Effector CD8-positive, alpha-beta T cell (primary cell): ENCODE measurements at places on chromosomes 6 and 20.

GRCh38 chr20:4449957-4450715 is 271.6 kb upstream of the PRND start:
- DNase-seq: no peak

GRCh38 chr6:31935823-31936222 is 8.3 kb downstream of the C2 start:
- DNase-seq: no peak

GRCh38 chr6:156848533-156848932 is 71.4 kb downstream of the ARID1B start:
- no peak for DNase-seq

DNA sequence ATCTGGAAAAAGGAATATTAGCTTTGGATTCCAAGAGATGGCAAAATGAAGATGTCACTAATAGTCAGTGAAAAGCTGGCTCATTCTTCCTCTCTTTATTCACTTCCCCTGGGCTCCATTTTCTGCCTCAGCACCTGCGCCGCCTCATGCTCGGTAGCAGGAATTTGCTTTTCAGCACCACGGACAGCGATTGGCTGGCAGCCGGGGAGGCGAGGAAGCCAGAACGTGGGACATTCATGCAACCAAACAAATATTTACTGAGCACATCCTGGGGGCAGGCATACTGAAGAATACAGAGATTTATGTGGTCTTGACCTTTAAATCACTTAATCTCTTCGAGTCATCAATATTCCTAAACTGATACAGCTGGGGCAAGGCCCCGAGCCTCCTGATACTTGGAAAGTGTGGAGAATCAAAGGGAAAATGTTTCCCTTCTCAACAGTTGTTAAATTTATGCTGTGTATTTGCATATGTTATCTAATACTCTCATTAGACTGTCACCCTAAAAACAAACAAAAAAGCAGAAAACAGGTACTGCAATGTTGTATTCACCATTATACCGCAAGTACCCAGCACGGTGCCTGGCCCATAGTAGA is 12.1 kb upstream of the PDYN start:
- peak; percentile 7 for DNase-seq

GRCh38 chr6:32816746-32817204 is at the start of gene HLA-DOB:
HLA-DOB (minus strand) TSS chr6:32817002; CDS start chr6:32816951, 51 bp downstream.
- no peak for DNase-seq

- DNase-seq: no peak
These were observed 503.6 kb downstream of the PTPRT start for GRCh38 chr20:42686057-42686456.

GRCh38 chr20:48626226-48626937 is 201.4 kb downstream of the PREX1 start:
- no peak for DNase-seq

GRCh38 chr20:6044115-6044514 is 9.7 kb downstream of the LRRN4 start:
- no peak for DNase-seq

DNA sequence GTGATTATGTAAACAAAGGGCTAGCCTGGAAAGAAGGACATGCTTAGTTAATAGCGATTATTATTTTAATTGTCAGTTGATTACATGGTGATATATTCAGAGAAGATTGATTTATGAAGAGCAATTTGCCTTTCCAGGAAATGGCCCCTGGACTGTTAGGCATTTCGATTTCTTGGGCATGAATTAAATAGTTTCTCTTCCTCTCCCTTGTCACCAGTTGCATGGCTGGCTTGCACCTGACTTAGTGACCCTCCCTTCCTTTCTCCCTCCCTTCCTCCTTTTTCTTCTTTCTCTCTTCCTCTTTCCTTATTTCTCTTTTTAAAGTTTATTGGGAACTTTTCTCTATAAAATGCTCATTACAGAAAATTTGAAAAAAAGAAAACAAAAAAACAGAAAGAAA is 235.4 kb downstream of the CDC5L start:
- no peak for DNase-seq

- no peak for DNase-seq
These were observed 1216.2 kb upstream of the CITED2 start for GRCh38 chr6:140590641-140591040.

DNA sequence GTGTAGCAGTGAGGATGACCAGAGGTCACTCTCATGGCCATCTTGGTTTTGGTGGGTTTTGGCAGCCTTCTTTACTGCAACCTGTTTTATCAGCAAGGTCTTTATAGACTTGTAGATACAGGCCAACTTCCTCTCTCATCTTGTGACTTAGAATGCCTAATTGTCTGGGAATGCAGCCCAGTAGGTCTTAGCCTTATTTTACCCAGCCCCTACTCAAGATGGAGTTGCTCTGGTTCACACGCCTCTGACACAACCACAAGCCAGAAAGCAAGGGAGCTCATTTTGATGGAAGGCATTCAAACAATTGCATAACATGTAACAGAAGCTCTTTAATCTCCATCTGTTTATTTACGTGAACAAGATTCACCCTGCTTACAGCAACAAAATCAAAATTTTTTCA is 492.0 kb upstream of the SULF2 start:
- no peak for DNase-seq

GRCh38 chr20:57396212-57396983 is 5.2 kb downstream of the RBM38 start:
- DNase-seq: no peak

GRCh38 chr6:50831186-50831585 is 12.5 kb downstream of the TFAP2B start:
- no peak for DNase-seq

GRCh38 chr6:86961455-86962200 is 24.3 kb downstream of the HTR1E start:
- DNase-seq: no peak

GRCh38 chr20:1336699-1337367 is 7.9 kb upstream of the SDCBP2 start:
- no peak for DNase-seq

GRCh38 chr6:54873599-54873998 is 27.0 kb downstream of the FAM83B start:
- no peak for DNase-seq

GRCh38 chr20:23309781-23310180 is 40.8 kb upstream of the NXT1 start:
- no peak for DNase-seq

DNA sequence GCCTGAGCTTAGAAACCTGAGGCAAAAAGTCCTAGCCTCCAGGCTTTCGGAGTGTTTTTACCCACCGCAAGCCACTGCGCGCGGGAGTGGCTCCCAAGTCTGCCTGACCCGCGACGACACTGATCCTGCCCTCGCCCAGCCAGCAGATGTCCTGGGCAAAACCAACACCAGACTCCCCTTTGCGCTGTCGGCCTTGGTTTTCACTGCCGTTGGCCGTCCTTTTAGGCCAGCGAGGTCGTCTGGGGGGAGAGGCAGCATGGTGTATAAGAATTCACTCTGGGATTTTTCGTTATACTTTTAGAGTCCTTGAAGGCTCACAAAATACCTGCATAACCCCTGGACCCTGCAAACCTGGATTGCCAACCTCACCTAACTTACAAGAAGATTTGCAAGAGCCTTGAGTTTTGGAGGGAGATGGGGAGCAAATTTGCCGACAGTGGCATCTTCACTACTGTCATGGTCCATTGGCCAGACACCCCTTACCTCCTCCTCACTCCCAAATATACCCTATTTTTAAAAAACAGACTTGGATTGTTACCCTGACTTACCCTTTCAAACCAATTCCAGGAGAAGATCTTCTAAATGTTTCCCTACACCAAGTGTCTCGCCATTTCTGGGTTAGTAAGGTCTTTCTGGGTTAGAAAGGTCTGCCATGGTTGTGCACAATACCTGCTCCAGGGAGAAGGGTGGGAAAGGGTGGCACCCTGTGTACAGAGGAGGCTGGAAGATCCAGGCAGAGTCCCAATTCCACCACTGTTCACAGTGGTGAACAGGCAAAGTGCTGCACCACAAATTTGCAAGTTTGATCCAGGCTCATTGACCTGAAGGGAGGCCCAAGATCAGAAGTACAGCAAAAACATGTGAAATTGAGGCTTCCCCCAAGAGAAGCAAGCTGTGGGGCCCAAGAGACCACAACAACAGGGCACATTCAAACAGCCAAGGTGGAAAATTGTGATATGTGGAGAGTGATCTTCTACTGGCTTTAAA is 4.4 kb downstream of the FOXA2 start:
- no peak for DNase-seq

- no peak for DNase-seq
These were observed 111.3 kb downstream of the SIM1 start for GRCh38 chr6:100353276-100354015.

DNA sequence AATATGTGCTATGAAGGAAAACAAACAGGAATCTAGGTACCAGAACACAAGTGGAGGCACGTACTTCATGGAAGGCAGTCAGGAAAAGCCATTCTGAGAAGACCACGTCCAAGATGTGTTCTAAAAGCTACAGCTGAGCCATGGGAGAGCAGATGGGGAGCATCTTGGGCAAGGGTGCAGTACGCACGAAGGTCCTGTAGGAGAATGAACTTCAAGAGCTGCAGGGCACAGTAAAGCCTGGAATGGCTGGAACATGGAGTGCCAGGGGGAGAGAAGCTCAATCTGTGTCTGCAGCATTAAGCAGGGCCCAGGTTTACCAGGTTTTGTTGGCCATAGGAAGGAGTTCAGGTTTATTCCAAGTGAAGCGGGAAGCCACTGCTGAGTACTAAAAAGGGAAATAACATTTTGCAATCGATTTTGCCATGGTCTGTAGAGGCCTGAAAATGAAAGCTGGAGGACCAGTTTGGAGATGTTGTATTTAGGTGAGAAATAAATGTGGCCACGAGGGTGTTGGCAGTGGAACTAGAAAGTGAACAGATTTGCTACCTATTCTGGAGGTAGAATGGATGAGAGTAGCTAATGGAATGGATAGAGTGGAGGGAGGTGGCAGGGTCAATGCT is 29.9 kb downstream of the ADTRP start:
- DNase-seq: no peak

DNA sequence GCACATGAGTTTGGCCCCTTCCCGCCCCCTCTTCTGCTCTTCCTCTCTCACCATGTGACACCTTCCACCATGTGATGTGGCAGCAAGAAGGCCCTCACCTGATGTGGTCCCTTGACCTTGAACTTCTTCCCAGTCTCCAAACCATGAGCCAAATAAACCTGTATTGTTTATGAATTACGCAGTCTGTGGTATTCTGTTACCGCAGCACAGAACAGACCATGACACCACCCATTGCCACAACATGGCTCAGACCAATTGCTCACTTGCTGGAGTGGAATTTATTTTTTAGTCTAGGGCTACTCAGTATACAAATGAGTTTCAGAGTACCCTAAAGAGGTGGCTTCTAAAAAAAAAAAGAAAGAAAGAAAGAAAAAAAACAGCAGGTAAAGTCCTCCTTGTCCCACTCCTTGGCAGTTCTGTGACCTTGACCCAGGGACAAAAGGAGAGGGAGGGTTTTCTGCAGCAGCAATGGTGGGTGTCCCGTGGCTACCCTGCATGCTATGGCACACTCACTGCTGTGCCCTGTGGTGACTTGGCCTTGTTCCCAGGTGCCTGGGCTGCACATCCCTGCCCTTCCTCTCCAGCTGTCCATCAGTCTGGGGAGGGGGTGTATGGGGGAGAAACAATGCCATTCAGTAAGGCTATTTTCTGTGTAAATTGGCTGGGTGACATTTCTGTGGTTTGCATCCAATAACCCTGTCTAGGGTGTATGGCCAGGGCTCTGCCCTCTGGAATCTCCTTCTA is 5.4 kb upstream of the VSX1 start:
- no peak for DNase-seq

DNA sequence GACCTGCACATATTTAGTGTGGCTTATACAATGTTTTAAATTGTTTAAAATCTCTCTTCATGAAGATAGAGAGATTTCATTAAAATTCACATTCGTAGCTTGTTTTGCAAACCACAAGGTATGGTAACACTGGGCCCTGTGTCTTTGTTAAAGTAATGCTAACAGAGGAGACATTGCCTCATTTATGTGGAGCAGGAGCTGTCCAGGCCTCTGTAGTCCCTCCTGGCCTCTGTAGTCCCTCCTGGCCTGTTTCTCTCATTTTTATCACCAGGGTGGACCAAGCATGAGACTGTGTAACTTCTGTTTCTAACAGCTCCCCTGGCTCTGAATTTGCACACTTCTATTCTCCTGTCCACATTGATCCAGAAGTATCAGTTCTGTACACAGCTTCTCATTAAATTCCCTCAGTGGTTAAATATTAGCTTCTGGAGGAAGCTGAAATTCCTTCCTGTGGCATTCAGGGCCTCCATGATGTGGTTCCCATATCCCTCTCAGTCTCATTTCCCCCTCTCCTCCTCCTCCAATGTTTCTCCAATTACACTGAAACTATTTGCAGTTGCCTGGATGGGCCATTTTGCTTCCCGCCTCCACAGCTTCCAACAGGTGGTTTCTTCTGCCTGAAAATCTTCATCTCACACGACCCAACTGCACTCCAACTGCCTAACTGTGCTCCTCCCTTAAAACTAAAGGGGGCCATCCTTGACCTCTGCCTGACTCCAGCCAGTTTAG is 340.4 kb downstream of the SYNE1 start:
- no peak for DNase-seq

DNA sequence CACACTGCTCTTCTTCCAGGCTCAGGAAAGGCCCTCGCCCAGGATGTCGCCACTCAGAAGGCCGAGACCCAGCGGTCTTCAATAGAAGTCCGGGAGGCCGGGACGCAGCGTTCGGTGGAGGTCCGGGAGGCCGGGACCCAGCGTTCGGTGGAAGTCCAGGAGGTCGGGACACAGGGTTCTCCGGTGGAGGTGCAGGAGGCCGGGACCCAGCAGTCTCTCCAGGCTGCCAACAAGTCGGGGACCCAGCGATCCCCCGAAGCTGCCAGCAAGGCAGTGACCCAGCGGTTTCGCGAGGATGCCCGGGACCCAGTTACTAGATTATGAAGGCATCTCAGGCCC is 1.0 kb downstream of the KHDC3L start:
- no peak for DNase-seq

GRCh38 chr20:62439218-62439617 is 11.9 kb upstream of the RBBP8NL start:
- DNase-seq: no peak

GRCh38 chr6:52359403-52359802 is 2.5 kb upstream of the PAQR8 start:
- no peak for DNase-seq

- no peak for DNase-seq
These were observed 27.4 kb downstream of the PMEPA1 start for GRCh38 chr20:57682184-57683101.

GRCh38 chr20:12599494-12599893 is 409.3 kb upstream of the SPTLC3 start:
- DNase-seq: no peak

DNA sequence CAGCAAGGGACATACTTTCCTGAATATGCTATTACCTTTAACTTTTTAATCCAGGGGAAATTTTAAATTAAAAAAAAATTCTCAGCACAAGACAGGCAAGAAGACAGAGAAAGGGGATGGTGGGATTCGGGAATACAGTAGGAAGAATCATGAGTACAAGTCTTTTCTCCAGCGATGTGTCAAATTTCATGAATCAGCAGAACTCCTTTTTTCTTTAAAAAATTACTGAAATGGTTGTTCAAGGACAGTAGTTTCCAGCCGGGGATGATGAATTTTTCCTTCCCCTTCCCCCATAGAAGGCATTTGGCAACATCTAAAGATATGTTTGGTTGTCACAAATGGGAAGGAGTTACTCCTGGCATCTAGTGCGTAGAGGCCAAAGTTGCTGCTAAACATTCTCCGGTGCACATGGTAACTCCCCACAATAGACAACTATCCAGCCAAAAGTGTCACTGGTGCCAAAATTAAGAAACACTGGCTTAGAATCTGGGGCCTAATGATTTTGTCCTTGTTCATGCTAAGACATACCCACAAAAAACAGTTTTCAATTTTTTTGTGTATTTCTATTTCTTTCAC is 450.2 kb downstream of the CBLN4 start:
- no peak for DNase-seq

GRCh38 chr6:134740473-134741199 is 209.3 kb downstream of the ALDH8A1 start:
- no peak for DNase-seq
